ENCODE measurements at places on chromosomes 5 and 9. TPM values are rescaled to one million over a fixed set of nuclear protein-coding genes. Genes with fewer than 3 reads are reported as not detected.

GRCh38 chr5:59799668-59800346 is 93.7 kb downstream of the PDE4D start:
- no peak for DNase-seq

GRCh38 chr5:112614285-112614684 is 123.4 kb upstream of the APC start:
- DNase-seq = no peak

GRCh38 chr5:73387601-73388305 is 60.8 kb downstream of the FOXD1 start:
- DNase-seq = no peak

- DNase-seq = no peak
Measured at GRCh38 chr5:169301986-169302385, 1.0 kb upstream of the SLIT3 start.

- no peak for DNase-seq
Measured at GRCh38 chr9:115606838-115607237, 488.9 kb upstream of the TNC start.

- no peak for DNase-seq
Measured at GRCh38 chr9:126420643-126421564, 94.3 kb downstream of the MVB12B start.

- DNase-seq = no peak
Measured at GRCh38 chr9:18357321-18357720, 116.6 kb upstream of the ADAMTSL1 start.

DNA sequence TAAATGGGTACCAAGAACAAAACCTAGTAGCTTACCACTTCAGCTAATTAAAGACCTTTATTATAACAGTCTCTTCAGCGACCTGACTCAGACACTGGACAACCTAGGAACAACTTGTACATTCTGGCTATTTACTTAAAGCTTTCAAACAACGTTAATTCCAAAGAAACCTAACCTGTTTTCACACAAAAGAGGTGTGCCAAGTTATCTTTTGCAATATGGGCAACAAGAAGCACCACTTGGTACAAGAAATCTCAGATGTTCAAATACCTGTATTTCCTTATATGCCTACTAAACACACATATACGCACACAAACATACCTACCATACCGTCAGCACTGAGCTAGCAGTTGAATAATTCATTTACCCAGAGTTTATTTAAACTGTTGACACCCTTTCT is 23.0 kb downstream of the RNF145 start:
- no peak for DNase-seq

- DNase-seq = no peak
Measured at GRCh38 chr9:109914280-109915027, 134.5 kb downstream of the PALM2AKAP2 start.

GRCh38 chr5:10335711-10336470 is 17.6 kb upstream of the MARCHF6 start:
- DNase-seq = no peak

GRCh38 chr5:138936225-138936967 is 61.3 kb upstream of the LRRTM2 start:
- no peak for DNase-seq

DNA sequence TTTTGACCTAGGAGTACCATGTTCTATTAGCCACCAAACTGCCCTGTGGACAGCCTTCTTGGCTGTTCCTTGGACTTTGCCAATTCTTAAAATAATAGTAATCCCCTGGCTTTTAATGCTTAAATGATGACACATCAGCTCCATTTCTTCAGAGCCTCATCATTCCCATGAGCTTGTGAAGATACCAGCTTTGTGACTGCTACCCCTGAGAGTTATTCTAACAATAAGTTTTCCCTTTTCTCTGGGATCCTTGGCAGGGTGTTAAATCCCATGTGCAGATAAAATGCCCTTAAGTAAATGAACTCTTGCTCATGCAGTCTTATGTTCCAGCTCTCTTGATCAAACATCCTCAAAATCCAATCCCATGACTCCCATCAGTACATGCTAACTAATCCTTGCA is 415.3 kb downstream of the CETN3 start:
- DNase-seq = no peak

DNA sequence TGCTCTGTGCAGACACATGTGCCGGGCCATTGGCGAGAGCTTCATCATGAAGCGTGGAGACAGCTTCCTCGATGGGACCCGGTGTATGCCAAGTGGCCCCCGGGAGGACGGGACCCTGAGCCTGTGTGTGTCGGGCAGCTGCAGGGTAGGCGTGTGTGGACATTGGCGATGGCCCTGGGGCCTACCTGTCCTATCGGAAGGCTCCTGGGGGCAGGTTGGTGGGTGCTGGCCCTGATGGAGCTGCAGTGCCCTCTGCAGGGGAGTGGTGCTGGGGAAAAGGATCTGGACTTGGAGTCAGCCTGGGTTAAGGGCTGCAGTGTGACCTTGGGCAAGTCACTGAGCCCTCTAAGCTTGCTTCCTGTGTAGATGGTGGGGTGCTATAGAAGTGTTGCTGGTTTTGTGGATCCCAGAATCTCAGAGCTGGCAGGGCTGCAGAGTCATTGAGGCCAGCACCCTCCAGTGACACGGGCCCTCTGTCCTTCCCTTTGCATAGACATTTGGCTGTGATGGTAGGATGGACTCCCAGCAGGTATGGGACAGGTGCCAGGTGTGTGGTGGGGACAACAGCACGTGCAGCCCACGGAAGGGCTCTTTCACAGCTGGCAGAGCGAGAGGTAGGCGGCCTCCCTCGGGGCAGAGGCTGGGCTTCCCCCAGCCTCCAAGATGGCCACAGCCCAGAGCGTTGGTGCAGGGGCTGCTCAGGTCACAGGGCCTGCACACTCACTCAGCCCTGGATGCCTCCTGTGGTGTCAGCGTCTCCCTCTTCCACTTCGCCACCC is 15.8 kb downstream of the ADAMTS13 start:
- DNase-seq = no peak

DNA sequence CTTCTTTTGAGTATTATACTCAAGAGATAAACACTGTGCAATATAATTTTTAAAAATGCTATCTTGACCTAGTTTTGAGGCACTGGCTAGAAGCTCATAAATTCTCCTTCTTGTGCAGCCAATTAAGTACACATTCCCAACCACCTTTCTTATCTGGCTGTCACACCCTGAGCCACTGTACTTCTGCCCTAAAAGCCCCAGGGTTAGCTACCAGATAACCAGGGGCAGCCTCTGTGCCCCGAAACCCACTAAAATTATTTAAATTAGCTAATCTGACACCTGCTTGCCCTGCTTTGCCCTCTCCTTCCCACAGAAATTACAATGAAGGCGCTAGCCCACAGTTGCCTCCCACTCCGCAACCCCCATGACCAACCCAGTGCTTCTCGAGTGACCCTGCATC is 597.3 kb upstream of the TYRP1 start:
- DNase-seq = no peak

DNA sequence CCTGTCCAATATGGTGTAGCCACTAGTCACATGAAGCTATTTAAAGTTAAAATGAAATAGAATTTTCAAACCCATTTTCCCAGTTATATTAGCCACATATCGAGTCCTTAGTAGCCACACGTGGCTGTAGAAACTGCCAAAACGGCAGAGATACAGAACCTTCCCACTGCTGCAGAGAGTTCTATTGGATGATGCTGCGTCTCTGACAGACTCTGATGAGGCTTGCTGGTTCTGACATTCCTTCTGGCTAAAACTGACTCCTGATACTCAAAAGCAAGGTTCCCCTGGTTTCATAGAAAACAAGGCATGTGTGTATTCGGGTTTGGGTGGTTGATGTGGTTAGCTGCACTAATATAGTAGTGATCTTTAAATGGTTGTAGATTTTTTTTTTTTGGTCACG is 91.5 kb downstream of the TLE4 start:
- no peak for DNase-seq

- DNase-seq = no peak
Measured at GRCh38 chr5:153537207-153537606, 46.7 kb downstream of the GRIA1 start.

- DNase-seq = no peak
Measured at GRCh38 chr5:147044572-147045273, 166.2 kb upstream of the PPP2R2B start.

DNA sequence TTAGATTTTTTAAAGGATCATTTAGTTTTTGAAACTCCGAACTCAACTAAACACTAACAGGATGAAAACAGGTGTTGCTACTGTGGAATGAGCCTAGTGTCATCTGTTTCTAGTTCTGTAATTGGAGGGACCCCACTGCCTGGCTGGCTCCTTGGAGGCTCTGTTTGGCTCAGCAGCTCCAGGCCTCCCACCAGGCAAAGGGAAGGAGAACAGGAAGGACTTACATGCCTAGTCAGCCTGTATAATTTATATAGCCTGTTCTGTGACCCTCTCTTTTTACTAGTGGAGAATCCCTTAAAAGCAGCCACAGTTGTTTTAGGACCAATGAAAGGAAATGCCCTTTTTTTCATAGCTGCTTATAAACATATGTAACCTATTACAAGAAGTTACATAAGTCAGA is 21.1 kb upstream of the C5orf24 start:
- no peak for DNase-seq

GRCh38 chr9:33455945-33456344 is 8.6 kb upstream of the AQP3 start:
- DNase-seq = no peak

DNA sequence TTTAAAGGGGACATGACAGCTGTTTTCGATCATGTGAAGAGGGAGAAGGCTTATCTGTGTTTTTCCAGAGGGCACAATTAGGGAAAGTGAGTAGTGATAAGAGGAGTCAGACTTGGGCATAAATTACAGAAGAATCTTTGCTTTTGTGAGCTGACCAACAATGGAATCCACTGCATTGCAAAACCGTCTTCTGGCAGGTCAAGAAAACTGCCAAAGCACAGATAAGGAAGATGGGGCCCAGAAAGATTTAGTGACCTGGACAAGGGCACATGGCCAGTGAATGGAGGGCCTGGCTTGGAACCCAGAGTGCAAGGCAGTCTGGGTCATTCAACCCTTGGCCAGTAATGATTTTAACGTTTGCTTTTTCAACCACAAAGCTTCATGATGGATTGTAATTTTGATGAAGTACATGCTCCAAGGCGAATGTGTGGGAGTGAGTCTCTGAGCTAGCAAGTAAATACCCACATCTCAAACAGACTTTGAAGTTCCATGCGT is 153.2 kb upstream of the MAST4 start:
- DNase-seq = no peak

The MCTP1 gene
- total RNA-seq = 5.4 TPM

The RPP25L gene
- 71.7 TPM for total RNA-seq

The SPATA31E1 gene
- not detected for total RNA-seq

The PCDHGA1 gene
- total RNA-seq = 0.97 TPM

The CANX gene
- 261 TPM for total RNA-seq

The ENC1 gene
- total RNA-seq = 2.3 TPM

The WWC1 gene
- total RNA-seq = not detected

The TXNDC8 gene
- total RNA-seq = not detected

The PCDHGA8 gene
- 1.4 TPM for total RNA-seq
